Activated CD4-positive, alpha-beta T cell treated with anti-CD3 and anti-CD28 coated beads for 36 hours (primary cell): ENCODE measurements at places on chromosomes 5 and 9. TPM values are rescaled to one million over a fixed set of nuclear protein-coding genes. Genes with fewer than 3 reads are reported as not detected.

DNA sequence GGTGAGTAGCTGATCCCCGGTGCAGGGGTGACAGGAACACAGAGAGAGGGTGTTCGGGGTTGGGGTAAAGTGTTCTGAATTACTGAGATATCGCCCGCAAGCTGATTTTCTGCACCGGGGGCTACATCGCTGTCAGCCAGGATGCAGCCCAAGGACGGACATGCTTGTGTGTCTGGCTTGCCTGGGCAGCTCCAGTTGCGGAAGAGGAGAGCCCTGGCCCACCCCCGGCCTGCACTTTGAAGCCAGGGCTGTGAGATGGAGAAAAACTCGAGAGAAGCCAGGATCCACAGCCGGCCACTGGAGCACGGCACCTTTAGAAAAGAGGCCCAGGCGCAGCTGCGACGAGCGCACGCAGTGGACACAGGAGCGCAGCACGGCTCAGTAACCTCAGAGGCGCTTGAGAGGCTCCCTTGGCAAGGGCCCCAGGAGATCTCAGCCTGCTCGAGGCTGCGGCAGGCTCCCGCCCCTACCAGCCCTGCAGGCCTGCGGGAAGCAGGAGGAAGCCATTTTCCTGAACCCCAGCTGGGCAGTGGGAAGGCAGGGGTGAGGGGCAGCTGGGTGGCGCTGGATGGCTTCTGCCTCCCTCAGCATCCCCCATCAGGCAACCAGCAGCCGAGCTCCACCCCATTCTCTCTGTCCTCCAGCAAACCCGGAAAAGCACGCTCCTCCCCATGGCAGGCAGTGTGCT lies 59.2 kb downstream of the C9orf50 start:
- DNase-seq, result no peak

DNA sequence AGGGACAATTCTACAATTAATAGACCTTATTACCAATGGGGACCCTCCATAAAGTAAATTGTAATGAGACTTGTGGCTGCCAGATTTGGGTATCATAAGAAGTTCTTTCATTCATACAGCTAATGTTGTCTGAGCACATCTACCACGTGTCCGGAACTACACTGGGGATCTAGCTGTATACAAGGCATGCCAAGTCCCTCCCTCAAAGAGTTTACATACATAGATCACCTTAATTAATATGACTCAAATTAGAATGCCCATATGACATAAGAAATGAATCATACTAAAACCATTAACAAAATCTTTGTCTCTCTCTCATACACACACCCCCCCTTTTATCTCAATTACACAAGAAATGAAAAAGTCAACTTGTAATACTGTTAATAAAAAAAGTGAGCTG lies 18.0 kb upstream of the NR4A3 start:
- no peak for DNase-seq

DNA sequence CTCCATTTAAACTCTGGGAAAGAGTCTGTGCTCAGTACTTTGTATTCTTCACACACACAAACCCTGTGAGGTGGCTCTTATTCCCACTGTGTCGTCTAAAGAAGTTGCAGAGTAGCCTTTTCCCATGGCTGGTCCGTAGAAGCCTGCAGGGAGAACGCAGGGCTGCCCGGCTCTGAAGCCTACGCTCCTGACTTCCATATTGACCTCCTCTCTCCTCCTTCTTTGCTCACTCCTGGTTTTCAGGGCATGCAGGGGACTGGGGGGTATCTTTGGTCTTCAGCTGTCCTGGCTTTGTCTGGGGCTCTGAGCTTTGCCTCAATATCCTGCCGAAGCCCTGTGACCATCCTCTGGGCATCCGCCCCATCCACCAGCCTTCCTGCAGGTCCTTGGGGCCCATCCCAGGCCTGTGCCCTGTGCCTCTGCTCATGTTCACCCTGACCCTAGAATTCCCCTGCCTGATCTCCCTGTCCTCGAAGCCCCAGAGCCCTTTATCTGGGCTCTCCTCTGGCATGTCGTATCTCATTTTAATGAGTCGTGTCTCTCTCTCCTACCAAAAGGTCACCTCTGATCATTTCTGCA lies 83.8 kb upstream of the FSTL4 start:
- DNase-seq, result no peak

Gene TEX48
- 0.75 TPM for total RNA-seq

- no peak for DNase-seq
These were observed at the start of gene PCDHGA7 for GRCh38 chr5:141382469-141383294. Gene PCDHGA7, plus strand, starts transcription at chr5:141382742. Its CDS starts 158 bp downstream, at chr5:141382900.

GRCh38 chr9:114083666-114084065 lies 5.6 kb upstream of the AMBP start:
- no peak for DNase-seq

DNA sequence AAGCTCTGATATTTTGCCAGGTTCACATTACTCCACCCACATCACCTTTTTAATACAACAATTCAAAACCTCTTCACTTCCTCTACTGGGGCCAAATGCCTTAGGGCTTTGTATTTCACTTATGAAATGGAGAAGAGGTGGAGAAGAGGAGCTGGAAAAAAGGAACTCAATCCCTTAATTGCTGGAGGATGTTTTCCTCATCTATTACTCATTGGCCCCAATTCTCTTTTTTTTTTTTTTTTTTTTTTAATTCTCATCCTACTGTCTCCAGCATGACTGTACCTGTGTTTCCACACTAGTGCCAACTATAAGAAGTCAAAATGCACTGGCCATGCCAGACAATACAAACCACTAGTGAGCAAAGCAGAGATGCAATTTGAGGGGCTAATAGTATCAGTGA lies 20.9 kb downstream of the FAM13B start:
- DNase-seq, result no peak

- no peak for DNase-seq
These were observed 150.3 kb upstream of the SLC28A3 start for GRCh38 chr9:84490842-84491325.

DNA sequence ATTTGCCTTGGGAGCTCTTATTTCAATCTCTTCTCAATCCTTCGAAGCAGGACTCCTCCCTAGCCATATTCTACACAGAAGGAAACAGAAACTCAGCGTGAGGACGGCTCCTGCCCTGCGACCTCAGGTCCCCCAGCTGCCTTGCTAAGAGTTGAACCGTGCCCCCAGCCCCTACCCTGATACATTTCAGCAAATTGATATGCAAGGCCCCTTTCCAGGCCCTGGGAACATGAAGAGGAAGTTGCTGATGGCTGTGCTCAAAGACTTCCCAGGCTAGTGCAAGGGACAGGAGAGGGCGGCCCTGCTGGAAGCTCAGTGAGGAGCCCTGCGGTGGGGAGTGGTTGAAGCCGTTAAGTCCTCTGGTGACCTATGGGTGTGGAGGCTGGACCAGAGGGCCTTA lies 41.5 kb downstream of the BOD1 start:
- DNase-seq, result no peak

Gene FAT2
- not detected for total RNA-seq

- DNase-seq, result peak; percentile 68
These were observed 29.8 kb downstream of the UGCG start for GRCh38 chr9:111926421-111926875.

Gene MEGF10
- not detected for total RNA-seq

GRCh38 chr5:4941957-4942830 lies 197.9 kb upstream of the ADAMTS16 start:
- DNase-seq, result peak; percentile 35

Gene IFNA21
- total RNA-seq, result not detected

Gene PCDHGC4
- not detected for total RNA-seq

GRCh38 chr9:113701774-113702755 lies 174.0 kb upstream of the ZNF618 start:
- DNase-seq, result no peak

DNA sequence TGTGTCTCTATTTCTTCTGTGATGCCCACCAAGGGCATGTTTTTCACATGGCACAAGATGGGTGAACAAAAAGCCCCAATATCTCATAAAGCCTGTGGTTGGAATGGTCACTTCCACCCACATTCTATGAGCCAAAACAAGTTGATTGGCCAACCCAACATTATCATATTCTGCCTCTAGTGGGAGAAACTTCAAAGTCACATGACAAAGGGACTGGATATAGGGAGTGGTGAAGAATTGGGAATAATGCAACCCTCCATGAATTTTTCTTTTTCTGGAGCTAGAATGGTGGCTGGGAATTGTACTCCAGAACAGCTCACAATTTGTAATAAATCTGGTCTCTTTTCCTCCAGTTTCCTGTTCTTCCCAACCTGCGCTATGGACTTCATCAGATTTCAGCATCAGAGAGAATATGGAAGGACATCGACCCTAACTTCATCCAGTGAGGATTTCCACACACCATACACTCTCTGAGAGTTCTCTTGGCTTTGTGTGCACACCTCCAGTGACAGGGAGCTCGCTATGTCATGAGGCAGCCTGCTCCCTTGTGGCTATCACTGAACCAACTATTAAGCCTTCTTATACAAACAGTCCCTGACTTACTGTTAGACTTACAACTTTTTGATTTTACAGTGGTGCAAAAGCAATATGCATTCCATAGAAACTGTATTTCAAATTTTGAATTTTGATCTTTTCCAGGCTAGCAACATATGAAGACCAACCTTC lies 12.0 kb upstream of the B4GALT1 start:
- no peak for DNase-seq

DNA sequence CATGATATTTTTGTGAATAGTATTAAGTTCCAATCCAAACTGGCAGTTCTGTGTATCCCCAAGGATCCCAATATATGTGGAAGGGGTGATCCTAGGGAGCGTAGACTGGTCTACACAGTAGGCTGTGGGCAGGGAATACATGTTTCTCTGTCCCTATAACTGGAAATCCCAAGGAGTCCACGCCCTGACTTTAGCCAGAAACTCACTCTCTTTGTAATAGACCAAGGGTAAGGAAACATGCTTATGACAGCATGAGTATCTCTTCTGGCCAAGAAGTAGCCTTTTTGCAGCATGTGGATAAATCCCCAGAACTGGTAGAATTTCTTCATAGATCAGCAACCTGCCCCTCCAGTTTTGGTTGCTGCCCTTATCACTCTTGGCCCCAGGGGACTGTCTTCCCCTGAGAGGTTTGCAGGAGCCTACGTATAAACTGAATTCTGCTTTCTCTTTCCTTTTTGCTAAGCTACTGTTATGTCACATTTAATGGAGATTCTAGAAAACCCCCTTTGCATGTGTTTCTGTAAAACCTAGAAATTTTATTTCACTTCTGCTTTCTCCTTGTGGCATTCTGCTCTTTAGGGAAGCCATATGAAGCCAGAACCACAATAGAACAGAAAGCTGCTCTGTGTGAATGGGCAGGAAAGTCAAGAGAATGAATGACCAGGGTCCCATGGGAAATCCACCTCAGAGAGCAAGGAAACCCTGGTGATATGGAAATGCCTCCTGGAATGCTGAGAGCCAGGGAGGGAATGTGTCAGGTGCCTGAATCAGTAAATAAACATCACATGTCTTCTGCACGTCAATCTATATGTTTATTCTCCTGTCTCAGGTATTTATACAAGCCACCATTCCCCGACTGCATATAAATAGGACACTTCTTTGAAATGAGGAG lies 3.5 kb downstream of the IFNA2 start:
- peak; percentile 18 for DNase-seq

Gene LCN12
- 1.1 TPM for total RNA-seq

Gene RCL1
- 36.4 TPM for total RNA-seq

- DNase-seq, result no peak
These were observed 10.4 kb upstream of the SHROOM1 start for GRCh38 chr5:132840896-132841295.

Gene FOXD4
- total RNA-seq, result 0.16 TPM

DNA sequence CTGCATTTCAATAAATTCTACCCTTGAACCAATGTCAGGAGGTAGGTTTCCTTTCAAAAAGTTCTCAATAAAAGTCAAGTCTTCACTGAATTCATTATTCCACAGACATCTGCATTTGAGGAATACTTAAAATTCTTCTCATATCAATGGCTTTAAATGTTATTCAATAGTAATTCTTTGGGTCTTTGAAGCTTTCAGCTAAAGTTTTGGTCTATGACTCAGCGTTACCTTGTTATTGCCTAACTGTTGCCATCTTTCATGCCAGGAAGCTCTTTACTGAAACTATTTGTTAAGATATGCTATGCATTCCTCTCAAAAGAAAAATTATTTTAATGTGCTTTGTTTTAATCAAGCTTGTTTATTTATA lies 170.5 kb downstream of the NNT start:
- no peak for DNase-seq

DNA sequence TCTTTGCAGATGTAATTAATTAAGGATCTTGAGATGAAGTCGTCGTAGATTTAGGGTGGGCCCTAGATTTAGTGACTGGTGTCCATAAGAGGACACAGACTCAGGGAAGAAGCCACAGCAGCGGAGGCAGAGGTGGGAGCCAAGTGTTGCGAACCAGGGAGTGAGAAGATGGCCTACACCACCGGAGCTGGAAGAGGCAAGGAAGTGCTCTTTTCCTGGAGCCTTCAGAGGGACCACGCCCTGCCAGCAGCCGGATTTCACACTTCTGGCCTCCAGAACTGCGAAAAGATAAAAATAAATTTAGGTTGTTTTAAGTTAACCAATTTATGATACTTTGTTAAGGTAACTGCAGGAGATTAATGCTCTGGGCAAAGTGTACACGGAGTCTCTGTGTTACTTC lies 30.7 kb downstream of the EHMT1 start:
- no peak for DNase-seq

Gene GHR
- not detected for total RNA-seq

GRCh38 chr5:52685566-52685965 lies 102.2 kb upstream of the ITGA1 start:
- DNase-seq, result no peak

- no peak for DNase-seq
These were observed 557.3 kb downstream of the RAB3C start for GRCh38 chr5:59140133-59140532.

DNA sequence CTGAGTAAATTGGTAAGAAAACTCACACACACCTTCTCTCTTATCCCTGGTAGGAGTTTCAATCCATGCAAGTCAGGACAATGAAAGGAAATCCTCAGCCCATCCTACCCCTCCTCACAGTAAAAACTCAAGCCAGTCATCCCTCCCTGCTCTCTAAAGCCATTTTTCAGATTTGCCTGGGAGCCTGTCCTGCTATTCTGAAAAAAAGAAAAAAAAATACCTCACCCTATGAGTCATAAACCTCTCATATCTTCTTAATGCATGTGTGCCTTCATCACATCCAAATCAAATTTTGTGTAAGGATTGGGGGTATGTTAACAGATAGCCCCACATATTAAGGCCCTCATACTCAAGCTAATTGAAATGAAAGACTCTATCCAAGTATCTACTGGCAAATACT lies 14.1 kb downstream of the UGT3A2 start:
- no peak for DNase-seq

- DNase-seq, result peak; percentile 44
These were observed 6.4 kb downstream of the FPGS start for GRCh38 chr9:127809002-127809539.

DNA sequence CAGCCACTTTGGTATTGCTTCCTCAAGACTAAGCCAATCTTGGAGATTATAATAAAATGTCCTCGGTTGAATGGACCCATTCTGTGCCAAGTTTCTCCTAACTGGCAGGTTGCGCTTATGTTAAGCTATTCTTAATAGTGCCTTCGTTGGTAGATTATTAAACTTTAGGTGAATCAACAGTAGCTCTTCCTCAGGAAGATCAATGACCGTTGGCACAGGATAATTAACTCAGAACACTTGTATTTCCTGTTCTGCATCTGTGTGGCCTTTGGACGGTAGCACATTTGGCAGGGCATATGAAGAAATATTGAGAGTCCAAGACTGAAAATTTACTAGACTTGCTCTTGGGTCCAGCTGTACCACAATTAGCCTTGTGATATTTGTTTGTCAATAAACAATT lies 402.9 kb downstream of the MLLT3 start:
- no peak for DNase-seq

Gene PCDHGA1
- not detected for total RNA-seq
